Umbilical cord (tissue), 2 donors: ENCODE measurements at places on chromosomes 16 and 17.

DNA sequence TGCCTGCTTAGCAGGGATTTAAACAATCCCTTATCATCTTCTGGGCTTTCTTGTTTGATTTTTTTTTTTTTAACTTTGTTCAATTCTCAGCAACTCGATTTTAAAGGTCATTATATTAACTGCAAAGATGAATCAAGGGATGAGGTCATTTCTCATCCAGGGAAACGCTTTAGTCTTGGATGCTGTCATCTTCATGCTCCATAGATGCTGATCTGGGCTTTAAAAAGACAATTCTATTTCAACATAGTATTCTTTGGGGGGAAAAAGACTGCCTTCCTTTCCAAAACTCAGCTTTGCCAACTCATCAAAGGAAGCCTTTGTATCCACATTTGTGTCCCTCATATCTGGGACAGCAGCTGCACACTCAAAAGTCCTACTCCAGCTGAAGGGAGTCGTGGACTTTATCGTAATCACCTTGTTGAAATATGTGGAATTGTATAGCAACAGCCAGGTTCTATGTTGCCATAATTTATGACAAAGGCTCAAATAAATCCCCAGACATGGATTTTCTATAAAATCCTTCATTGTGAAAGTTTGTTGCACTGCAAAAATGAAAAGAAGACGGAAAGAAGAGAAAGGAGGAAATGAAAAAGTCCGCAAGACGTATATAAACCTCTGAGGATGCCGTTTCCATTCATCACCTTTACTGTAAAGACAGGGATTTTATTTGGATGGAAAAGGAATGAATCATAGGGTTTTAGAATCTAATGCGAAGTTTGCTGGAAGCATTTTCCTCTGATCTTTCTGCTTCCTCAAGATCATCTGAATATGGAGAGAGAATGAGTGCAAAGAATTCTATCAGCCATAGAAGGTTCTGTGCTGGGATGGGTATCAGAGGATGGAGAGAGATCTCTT lies 48.6 kb upstream of the XYLT1 start:
- DNase-seq, result peak; percentile 69

- no peak for DNase-seq
Measured at GRCh38 chr17:28196636-28197035, 122.4 kb upstream of the TMEM97 start.

GRCh38 chr16:25063102-25063501 lies 47.9 kb upstream of the ARHGAP17 start:
- DNase-seq, result no peak

GRCh38 chr17:27600471-27600870 lies 30.5 kb upstream of the LGALS9 start:
- no peak for DNase-seq

DNA sequence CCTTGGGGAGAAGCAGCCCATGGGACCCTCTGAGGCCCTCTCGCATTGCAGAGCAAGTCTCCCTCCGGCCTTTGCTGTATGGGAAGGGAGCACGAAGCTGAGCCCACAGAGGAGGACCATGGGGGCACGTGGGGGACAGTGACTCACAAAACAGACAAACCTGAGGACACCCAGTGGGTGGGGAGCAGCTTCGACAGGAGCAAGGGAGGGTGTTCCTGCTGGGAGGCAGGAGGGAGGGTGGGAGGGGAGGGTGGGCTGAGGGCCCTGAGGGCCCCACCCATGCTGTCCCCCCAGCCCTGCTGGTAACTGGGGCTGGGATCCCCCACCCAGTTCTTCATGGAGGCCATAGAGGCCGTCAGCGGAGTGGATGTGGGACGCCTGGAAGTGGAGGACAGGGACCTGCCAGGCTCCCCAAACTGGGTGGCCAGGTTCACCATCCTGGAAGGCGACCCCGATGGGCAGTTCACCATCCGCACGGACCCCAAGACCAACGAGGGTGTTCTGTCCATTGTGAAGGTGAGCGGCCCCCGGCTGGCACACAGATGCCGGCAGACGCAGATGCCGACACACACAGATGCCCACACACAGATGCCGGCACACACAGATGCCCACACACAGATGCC lies 12.5 kb downstream of the SLC22A31 start:
- DNase-seq, result no peak

DNA sequence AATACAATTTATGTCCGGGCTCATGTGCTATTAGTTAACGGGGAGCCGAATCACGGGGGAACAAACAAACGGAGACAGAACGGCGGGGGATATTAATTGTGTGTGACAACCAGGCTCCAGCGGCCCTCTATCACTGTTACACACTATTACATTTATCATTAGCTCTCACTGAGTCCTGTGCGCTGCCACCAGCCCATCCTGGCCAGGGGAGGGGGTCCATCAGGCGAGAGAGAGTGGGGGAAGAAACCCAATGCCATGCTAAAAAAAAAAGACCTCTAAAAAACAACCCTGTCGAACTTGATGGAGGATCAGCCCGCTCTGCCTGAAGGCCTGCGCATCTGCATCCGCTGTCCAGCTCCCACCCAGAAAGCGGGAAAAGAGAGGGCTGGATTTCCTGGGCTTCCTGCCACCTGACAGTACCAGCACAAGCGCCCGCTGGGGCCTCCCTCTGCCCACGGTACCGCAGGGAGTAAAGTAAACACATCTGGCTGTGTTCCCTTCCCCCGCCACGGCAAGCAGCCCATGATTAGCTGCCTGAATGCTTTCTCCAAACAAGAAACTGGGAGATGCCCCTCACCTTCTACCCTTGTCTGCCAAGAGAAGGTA lies 41.7 kb downstream of the PIPOX start:
- DNase-seq, result no peak

DNA sequence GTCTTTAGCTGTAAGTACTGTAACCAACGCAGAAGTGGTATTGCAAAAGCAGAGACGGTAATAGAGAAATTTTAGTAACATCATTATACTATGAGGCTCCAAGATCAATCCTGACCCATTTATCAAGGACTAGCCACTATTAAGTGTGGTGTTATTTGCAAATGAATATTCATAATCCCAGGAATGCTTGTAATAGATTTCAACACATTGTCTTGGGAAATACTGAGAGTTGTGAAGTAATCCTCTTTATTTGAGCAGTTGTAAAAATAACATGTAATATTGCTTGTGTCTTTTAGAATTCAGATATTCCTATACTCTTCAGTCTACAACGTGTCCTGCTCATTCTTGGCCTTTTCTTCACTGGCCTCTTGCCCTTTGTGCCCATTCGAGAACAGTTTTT lies 46.4 kb downstream of the GDPD1 start:
- no peak for DNase-seq

GRCh38 chr16:6864671-6865070 lies 468.0 kb upstream of the RBFOX1 start:
- DNase-seq, result no peak

DNA sequence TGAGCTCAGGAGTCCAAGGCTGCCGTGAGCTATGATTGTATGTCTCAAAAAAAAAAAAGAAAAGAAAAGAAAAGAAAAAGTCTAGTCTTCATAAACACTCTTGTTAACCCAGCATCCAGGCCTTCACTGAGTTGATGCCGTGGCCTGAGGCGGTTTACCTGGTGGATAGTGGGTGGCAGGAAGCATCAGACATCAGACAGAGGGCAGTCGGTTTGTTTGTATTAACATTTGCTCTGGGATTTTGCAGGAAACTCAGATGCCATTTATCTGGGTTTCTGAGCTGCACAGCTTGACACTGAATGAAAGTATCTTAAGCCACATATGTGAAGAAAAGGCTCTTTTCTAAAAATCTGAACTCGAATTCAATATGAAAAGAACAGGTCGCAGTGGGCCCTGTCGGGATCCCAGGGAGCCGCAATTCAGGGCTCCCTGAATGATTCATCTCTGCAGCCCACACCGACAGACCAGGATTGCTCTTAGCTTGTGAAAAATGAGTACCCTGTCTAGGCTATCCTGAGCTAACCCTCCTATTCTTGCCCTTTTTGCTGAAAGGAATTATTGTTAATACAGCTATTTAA lies 1.1 kb upstream of the DBNDD1 start:
- no peak for DNase-seq

DNA sequence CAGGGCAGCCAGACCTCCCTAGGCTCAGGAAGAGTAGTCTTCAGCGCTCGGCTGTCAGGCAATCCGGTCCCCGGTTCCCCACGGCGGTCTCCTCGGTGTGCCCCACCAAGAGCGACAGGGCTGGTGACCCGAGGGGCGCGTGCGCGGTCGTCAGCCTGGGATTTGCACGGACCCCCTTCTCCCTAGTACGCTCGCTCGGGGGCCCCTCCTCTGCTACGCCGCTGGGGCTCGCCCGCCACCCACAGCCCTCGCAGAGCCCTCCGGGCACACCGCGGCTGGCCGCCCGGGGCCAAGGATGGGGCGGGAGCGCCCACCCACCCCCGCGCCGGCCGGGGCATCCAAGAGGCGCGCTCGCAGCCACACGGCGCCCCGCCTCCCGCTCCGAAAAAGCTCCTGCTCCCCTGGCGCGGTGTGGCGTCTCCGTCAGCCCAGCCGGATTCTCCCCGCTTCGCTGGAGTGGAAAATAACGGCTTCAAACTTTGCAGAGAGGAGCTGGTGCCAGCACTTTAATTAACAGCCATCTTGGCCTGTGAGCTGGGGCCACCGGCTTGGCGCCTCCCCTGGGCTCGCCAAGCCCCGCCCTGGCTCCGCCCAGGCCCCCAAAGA lies 2.1 kb upstream of the C1QL1 start:
- DNase-seq, result no peak

DNA sequence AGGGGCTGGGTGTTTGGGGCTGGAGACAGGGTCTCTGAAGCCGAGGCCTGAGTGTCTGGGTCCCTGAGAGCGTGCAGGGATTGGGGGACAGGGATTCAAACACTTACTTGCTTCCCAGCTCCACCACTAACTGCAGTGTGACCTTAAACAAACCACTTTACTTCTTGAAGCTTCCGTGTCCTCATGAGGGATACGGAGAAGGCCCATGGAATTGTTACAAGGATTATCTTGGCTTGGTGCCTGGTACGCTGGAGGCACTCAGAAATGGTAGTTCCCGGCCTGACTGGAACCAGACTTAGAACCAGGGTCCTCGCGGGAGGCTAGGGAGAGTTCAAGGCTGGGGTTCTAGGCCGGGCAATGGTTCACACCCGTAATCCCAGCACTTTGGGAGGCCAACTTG lies 2.9 kb upstream of the CXCL16 start:
- no peak for DNase-seq

- no peak for DNase-seq
Measured at GRCh38 chr16:84806256-84806889, 13.4 kb upstream of the CRISPLD2 start.

DNA sequence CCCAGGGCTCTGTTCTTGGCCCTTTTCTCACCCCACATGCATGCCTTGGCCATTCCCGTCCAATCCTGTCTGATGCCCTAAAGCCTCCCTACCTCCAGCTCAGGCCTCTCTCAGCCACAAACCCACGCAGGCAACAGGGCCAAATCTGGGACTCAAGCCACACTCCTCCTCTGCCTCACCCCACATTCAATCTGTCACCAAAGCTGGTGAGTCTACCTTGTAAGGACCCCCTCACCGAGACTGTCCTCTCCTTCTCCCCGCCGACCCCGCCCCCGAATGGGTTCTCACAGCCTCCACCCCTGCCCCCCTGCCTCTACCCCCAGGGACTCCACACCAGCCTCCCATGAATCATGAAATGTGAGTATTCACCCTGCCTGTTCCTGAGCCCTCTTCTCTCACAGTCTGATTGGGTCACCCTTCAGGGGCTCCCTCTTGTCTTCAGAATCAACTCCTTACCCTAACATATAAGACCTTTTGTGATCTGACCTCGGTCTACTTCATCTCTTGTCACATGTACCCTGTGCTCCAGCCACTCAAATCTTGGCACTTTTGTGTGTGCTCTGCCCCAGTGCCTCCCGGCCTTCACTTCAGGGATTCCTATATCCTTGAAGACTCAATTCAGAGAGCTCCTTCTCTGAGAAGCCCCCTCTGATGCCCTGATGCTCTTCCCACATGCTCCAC lies 10.7 kb downstream of the EPOP start:
- no peak for DNase-seq

DNA sequence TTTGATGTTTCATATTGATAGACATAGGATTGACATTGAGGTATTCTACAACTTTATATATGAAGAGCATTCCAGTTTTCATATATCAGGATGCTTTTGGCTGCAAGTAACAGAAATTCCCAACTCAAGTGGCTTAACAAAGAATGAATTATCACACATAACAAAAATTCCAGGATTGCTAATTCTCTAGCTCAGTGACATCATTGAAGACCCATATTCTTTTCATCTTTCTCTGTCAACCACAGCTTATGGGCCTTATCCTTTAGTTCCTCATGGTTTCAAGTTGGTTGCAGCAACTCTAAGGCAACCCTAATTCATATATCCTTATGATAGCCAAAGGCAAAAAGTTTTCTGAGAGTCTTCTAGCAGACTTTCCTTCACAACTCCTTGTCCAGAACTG lies 91.5 kb upstream of the HAS3 start:
- no peak for DNase-seq

GRCh38 chr17:57481910-57482391 lies 225.6 kb downstream of the MSI2 start:
- DNase-seq, result peak; percentile 98

- DNase-seq, result no peak
Measured at GRCh38 chr16:57032931-57033330, 43.6 kb downstream of the NLRC5 start.
